ENCODE measurements at places on chromosomes 4 and X.

GRCh38 chr4:152689615-152690501, 10.1 kb upstream of the TMEM154 start:
- no peak for DNase-seq

GRCh38 chr4:74610491-74610890, 165.6 kb downstream of the AREG start:
- no peak for DNase-seq

DNA sequence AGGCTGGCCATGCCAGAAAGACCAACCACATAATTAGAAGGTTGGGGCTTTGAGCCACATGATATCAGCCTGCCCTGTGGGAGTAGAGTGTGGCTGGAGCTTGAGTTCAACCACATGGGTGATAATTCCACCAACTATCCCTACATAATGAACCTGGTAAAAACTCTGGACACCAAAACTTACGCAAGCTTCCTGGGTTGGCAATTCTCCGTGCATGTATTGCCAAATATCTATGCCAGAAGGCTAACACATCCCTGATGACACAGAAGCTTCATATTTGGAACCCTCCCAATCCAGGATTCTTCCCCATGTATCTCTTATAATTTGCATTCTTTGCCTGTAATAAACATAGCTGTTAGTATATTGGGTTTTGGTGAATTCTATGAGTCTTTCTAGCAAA, 68.2 kb downstream of the FUNDC1 start:
- DNase-seq = no peak

DNA sequence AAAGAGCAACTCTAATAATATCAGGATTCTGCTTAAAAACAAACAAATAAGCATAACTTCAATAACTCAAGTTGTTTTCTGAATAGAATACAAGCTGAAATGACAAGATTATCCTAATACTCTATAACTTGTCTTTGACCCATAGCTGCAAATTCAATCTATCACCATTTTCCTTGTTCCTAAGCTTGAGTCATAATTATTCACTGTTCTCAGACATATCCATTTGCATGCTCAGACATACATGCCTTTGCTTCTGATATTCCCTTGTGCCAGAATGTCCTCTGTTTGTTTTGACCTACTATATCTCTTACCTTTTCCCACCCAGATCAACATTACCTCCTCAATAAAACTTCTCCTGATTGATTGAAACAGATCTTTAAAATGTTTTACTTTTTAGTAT, 109.7 kb downstream of the SNCA start:
- no peak for DNase-seq

- DNase-seq = no peak
Measured at GRCh38 chrX:109902665-109903064, 100.2 kb upstream of the TMEM164 start.
